ENCODE measurements at places on chromosomes 5 and 9.

DNA sequence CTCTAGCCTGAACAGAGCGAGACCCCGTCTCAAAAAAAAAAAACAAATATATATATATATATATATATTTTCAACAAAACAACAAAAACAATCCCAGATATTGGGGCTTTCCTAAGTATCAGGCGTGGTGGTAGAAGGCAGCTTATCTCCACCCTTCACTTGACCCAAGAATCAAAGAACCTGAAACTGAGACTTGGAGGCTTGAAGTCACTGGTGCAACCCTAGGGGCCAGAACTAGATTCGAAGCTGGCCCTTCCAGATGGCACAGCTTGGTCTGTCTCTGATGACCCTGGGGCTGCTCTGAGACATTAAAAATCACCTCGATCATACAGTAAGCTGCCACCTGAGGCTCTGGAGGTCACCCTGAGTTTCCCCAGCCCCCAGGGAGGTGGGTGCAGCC is 1.3 kb upstream of the KCNMB1 start:
- no peak for DNase-seq

- DNase-seq = no peak
Measured at GRCh38 chr5:3179220-3179619, 416.4 kb upstream of the IRX1 start.

- DNase-seq = no peak
Measured at GRCh38 chr9:124537926-124538325, 30.7 kb upstream of the NR5A1 start.

GRCh38 chr9:128891321-128892220 is 9.6 kb downstream of the LRRC8A start:
- DNase-seq = no peak

DNA sequence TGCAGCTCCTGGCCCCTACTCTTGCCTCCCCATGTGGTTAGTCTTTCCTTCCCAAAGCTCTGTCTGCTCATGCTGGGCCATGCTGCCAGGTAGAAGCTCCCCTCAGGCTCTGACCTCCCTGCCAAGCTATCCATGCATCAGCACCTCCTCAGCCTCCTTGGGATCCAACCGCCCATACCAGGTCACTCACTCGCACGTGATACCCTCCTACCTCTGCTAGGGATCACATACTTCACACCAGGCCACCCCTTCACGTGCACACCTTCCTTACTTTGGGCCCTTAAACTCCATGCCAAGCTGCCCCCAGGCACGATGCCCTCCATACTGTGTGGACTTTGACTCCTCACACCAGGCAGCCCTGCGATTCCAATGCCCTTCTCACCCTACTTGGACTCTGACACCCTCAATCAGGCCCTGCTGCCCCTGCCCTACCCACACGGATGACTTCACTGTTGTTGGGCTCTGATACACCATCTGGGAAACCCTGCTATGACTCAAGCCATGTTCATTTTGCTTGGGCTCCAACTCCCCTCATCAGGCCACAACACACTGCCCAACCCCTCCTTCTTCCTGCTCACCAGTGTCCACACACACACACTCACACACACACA is 34.1 kb downstream of the ZNF483 start:
- DNase-seq = no peak

GRCh38 chr5:74432721-74433120 is 207.8 kb downstream of the ENC1 start:
- DNase-seq = no peak

GRCh38 chr5:180922932-180923331 is 24.0 kb downstream of the BTNL8 start:
- no peak for DNase-seq
